Pons (tissue), 1 donor: ENCODE measurements at places on chromosomes 11 and 22.
A peak's percentile ranks its signal among the peaks of the same experiment; 100 is the strongest.

DNA sequence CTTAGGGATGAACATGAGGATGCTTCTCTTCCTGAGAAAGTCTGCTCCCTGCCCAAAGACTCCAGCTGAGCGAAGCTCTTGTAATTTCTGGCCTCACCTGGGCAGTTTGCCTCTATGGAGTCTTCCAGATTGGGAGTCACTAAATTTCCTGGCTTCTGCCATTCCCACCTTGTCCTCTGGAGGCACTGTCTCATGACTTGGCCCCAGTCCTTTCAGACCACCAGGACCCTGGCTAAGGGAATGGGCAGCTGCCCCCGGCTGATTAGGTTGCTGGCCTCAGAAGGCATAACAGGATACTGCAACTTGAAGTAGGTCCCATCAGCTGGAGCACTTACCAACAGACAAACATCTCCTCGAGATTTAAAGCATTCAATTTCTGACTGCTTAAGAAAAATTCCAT is 128.1 kb upstream of the SPON1 start:
- DNase-seq, result no peak

DNA sequence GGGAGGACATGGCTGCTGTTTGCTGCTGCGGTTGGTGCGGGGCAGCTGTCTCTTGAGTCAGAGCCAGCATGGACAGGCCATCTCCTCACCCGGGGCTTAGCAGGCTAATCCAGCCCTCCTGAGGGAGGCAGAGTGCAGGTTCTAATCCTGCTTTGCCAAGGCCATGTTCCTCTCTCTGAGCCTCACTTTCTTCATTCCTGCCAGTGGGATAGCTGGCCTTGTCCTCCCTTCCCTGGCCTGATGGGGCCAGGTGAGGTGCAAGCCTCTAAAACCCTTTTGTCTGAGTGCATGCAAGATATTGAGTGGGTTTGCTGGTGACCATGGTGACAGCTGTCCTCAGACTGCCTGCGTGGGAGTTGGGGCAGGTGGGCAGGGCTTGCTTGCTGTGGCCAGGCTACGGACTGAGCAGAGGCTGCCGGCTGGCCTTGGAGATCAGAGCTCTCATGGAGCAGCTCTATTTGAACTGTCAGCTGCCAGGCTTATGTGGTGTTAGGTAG is 3.6 kb downstream of the USP35 start:
- DNase-seq, result no peak

DNA sequence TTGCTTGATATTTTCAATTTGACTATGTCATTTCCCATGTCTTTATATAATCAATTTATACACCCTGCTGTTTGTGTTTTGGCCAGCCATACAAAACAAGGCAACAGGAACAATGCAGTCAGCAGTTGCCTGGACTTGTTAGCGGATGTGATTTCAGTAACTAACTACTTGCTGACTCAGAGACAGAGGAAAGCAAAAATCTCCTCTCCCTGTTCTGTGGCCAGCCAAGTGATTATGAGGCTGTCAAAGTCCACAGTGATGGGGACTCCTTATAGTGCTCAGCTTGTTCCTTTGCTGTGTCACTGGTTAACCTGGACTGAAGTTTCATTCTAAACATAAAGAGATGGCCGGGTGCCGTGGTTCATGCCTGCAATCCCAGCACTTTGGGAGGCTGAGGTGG is 32.6 kb upstream of the APLP2 start:
- no peak for DNase-seq

- DNase-seq, result no peak
Measured at GRCh38 chr22:23036684-23037428, 33.5 kb upstream of the GNAZ start.

- DNase-seq, result no peak
Measured at GRCh38 chr11:10573028-10573427, 4.6 kb upstream of the LYVE1 start.

DNA sequence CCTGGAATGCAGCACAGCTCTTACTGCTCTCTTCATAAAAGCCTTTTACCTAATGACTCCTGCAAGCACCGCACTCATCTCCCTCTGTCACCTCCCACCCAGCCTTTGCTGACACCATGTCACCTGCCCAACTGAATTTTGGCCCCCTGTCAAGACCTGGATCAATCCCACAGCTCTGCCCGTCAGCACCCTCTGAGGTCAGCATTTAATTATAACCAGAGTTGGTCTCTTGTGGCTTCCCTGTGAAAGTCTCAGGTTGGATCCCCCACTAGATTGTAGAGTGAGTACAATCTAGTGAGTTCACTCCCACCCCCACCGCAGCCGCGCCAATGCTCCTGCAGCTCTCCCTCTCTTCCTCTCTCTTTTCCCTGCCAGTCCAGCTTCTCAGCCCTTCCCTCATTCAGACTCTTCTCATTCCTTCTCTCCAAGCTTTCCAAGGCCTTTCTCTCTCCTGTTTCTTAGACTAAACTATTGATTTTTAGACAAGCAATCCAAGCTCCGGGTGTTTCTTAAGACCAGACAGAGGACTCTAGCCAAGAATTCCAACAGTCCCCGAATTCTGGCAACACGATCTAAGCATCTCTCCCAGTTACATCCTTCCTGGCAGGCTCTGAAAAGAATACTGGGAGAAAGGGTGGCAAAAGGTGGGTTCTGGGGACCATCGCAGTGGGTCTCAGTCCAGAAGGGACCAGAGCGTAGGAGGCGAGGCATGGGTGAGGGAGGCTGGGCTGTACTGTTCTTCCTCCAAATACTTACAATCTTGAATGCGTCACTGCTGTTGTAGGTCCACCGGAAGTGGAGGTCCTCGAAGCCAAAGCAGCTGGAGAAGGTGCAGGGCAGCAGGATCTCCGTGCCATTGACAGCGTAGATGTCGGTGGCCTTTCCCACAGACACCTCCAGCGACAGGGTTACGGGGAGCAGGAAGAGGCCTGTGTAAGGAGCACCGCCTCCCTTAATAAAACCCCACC is 8.0 kb downstream of the SCN4B start:
- DNase-seq, result no peak

DNA sequence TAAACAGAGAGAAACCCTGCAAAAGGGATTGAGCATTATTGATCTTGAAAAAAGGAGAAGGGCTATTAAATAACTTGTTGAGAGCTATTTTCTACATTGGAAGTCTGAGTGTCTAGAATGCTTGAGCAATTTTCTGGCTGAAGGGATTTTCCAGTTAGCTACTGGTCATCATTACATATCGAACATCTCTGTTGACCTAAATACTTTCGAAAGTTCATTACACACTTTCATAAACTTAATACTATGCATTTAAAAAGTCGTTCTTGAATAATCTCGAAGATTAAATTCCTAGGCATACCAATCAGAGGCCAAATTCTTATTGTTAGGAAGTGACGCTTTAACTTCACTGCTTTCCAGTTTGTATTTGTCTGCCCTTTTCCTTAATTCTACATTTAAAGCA is 13.7 kb downstream of the ETS1 start:
- DNase-seq, result no peak

DNA sequence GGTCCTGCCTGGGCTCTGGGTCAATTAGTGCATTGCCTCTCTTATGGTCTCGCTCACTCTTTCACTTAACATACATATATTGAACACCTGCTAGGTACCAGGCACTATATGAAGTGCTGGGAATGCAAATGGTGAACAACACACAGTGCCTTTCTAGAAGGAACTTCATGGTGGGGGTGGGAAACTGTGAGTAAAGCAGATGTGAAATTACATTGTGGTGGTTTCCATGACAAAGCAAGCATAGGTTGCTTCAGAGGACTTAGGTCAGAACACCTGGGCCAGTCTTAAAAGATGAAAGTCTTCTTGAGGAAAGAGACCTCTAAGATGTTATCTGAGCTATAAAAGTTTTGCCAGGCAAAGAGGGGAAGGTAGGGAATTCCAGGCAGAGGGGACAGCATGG is 231.3 kb downstream of the BUD13 start:
- no peak for DNase-seq

DNA sequence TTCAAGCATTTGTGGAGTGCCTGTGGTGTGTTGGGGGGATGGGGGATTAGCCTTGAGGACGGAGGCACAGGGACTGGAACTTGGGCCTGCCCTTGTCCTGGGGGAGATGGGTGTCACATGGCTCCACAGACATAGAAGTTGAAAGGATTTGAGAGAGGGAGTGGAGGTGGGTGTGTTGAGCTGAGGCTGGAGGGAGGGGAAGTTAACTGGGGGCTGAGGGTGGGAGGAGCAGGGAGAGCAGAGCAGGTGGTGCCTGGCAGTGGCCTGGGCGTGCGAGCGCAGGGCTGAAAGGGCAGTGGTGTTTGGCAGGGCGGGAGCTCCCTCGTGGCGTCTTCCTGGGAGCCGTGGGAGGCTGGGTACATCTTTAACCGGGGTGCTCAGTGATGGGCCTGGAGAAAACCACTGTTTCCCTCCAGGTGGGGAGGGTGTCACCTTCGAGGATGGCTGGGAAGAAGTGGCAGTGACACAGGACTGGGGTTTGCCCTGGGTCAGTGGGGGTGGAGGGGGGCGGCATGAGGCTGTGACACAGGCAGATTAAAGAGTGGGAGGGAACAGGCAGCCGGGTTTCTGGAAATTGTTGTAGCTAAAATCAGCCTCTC is 45.5 kb downstream of the AP2A2 start:
- DNase-seq, result no peak

GRCh38 chr22:24964441-24964840 is 11.9 kb downstream of the KIAA1671 start:
- no peak for DNase-seq

DNA sequence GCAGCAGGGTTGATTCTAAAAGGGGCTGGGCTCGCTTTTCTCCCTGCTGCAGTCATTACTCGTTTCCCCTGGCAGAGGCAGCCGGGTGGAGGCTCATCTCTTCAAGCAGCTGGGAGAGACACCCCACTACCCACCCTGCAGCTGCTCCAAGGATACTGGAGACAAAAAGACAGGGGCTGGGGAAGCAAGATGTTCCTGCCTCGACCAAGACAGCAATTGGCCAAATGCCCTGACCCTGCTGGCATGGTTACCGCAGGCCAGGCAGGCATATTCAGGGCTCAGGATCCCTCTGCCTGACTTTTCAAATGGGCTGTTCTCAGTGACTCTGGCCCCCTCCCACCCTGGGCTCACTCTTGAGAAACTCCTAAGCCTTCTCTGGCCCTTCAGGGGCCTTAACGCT is 6.8 kb upstream of the RGL4 start:
- no peak for DNase-seq

GRCh38 chr11:80929031-80929805 is 1488.4 kb upstream of the TENM4 start:
- DNase-seq, result no peak

DNA sequence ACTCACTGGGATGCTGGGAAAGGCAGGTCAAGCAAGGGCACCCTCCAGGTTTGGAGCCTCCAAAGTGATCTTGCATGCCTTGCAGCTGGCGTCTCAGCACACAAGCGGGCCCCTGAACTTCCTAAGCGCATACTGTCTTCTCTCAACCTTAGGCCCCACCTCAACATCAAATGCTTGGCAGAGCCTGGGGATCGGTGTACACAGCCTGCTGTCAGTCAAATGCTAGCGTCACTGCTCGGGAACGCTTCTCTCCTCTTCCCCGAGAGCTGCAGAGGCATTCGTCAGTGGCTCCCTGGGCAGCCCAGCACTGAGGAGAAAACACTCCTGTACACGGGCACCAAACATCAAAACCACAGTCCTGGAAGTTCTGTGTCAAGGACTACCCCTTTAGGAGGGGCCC is 124.9 kb downstream of the C11orf58 start:
- no peak for DNase-seq

DNA sequence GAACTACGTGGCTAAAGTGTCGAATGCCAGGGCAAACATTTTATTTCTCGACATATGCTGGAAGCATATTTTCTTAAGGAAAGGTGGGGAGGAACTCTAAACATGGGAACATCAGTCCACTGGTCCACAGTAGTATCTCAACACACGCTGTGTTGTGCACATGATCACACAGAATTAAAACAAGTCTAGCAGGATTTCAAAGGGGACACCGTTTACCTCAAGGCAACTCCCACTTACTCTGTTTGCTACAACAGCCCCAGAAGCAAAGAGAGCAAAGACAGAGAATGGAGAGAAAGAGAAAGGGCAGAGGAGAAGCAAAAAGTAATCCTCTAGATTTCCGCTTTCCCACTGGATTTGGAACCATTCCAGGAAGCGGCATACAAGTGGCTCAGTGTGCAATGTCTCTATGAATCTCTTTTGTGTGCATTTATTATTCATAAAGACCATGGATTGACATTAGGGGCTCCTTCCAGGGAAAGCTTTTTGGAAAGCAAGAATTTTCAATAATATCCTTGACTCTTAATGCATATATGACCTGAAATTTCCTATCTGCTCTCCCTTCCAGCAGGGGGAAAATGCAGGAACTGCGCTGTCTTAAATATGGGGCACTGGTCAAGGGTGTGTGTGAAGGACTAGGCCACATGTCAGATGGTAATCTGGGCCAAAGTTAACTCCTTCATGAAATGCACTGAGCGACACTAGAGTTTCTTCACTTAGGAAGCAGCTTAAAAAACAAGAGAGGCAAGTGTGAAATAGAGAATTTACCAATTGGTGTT is 34.8 kb upstream of the CCDC34 start:
- no peak for DNase-seq

- DNase-seq, result no peak
Measured at GRCh38 chr22:42928969-42929837, 72.1 kb upstream of the ARFGAP3 start.

DNA sequence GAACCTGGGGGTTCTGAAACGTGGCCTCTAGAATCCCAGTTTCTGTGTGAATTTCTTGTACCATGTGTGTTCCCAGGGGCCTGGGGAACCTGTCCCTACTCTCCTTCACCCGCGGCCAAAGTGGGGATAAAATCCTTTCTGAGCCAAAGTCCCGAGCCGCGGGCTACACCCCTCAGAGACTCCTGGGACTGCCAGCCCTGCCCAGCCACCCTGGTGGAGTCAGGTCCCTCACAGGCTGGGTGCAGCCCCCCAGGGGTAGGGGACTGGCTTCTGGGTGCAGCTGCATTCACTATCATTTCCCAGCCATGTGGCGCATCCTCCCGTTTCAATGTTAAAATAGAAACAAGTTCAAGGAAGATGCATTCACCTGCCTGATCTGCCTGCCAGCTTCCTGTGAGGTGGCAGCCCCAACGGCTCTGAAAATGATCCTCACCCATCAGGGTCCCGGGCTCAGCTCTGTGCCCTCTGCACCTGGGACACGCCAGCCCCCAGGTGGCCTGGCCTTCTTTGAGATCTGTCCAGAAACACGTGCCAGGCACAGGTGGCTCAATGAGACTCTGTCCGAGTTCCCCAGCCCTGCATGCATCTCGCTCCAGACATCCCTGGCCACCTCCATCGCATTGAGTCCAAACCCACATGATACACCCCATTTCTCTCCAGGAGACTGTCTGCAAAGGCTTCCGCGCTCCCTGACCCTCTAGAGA is 338.8 kb downstream of the CTTN start:
- no peak for DNase-seq

DNA sequence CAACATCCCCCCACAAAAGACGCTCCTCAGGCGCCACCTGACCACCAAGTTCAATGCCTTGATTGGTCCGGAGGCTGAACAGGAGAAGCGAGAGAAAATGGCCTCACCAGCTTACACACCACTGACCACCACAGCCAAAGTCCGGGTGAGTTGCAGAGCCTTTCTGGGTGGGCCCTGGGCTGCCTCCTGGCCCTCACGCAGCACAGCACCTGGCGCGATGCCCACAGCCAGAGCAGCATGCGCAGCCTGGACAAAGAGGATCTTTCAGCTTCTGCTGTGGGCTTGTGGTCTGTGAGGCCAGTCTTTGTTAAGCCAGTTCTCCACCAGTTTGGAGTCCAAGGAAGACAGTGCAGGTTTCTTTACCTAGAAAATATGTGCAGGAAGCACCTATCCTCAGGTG is 21.6 kb downstream of the CYB5R2 start:
- peak; percentile 87 for DNase-seq
